NCI-H2107 (cell line): ENCODE measurements at places on chromosomes 4 and X.

DNA sequence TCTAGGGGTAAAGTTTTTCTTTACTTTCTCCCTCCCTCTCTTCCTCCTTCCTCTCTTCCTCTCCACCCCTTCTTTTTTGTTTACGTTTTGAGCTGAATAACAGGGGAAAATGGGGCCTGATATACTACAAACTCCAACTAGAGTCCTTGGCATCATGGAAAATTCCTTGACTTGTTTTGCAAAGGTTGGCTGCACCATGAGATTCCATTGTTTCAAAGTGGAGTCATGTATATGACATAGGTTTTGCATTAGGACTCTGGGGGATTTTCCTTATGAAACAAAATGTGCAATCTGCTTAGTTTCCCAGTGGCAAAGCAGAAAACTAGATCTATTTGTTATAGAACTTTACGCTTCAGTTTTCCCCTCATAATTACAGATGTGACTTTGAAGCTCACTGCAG is 233.5 kb upstream of the PGRMC2 start:
- no peak for DNase-seq

DNA sequence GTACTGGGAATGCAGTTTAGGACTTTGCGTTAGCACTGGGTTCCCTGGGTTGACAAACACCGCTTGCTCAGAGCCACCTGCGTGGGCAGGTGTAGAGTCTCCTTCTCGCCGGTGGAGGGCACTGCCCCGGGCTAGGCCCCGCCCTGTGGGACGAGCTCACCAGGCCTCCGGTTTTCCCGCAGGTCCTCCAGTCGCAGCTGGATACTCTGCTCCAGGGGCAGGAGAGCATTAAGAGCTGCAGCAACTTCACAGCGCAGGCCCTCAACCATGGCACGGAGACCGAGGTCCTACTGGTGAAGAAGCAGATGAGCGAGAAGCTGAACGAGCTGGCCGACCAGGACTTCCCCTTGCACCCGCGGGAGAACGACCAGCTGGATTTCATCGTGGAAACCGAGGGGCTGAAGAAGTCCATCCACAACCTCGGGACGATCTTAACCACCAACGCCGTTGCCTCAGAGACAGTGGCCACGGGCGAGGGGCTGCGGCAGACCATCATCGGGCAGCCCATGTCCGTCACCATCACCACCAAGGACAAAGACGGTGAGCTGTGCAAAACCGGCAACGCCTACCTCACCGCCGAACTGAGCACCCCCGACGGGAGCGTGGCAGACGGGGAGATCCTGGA is 49.2 kb upstream of the MND1 start:
- no peak for DNase-seq

GRCh38 chr4:26139310-26139924 is 181.4 kb upstream of the RBPJ start:
- DNase-seq: no peak

DNA sequence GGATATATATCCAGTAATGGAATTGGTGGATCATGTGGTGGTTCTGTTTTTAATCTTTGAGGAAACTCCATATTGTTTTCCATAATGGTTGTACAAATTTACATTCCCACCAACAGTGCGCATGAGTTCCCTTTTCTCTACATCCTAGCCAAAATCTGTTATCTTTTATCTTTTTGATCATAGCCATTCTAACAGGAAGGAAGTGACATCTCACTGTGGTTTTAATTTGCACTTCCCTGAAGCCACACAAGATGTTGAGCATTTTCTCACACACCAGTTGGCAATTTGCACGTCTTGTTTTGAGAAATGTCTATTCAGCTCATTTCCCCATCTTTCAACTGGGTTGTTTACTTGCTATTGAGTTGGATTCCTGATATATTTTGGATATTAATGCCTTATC is 194.9 kb downstream of the CBLL2 start:
- no peak for DNase-seq
